NB4 (cell line): ENCODE measurements at places on chromosomes 1 and 21.

GRCh38 chr1:220775240-220775853 is 11.4 kb upstream of the MTARC1 start:
- DNase-seq = peak; percentile 51

GRCh38 chr21:34881421-34881820 is 167.7 kb downstream of the RUNX1 start:
- no peak for DNase-seq

DNA sequence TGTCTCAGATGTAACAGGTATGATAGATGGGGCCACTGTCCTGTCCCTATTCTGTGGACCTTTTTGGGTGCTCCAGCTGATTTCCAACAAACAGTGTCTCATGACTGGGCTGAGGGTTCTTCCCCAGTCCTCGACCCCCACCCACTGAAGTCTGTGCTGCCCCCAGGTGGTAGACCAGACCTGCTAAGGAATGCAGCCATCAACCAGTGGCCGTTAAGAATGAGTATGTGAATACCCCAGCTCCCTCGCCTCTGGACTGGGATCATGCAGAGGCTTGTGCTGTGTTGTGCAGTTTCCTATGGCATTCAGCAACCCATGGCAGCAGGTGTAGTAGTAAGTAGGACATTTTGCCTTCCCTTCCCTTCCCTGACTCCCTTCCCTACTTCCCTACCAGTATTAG is 183.1 kb upstream of the KAZN start:
- peak; percentile 8 for DNase-seq

DNA sequence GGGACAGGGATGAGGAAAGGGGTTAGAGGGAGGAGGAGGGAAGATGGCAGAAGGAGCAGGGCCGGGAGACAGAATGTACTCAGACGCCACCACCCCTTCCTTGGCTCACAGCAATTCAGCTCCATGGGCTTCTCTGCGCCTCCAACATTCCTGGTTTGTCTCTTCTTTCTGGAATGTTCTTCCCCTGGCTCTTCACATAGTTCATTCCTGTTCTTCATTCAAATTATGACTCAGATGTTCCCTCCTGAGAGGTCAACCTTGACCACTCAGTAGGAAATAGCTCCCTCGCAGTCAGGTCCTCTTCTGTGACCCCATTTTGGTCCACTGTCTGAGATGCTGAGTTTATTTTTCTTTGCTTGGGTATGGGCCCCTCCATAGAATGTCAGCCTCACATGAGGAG is 203.2 kb downstream of the C1orf94 start:
- DNase-seq = no peak

DNA sequence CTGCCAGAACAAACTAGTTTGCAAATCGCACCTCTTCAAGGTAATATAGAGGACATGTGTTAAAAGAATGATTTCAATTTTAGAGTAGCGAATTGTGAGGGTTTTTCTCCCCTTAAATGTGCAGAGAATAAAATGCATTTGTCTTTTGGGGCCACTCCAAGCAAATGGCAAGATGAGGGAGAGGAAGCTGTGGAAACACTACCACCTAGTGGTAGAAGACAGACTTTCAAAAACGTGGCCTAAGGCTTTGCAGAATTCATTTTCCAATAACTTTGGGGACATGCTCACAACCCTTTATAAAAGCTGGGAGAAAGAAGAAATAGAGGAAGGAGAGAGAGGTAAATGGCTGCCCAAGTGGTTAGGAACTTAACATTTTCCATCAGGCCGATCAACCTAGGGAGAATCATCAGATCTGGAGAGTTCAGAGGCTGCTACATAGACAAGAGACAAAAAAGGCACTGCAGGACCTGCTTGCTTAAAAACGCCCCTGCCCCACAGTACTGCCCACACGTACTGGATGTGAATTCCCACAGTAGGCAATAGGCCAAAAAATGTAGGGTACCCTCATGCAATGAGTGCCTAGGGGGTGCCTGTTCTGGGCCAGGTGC is 15.7 kb upstream of the RCAN1 start:
- DNase-seq = peak; percentile 63

GRCh38 chr1:95957748-95958147 is 723.7 kb downstream of the RWDD3 start:
- DNase-seq = no peak

DNA sequence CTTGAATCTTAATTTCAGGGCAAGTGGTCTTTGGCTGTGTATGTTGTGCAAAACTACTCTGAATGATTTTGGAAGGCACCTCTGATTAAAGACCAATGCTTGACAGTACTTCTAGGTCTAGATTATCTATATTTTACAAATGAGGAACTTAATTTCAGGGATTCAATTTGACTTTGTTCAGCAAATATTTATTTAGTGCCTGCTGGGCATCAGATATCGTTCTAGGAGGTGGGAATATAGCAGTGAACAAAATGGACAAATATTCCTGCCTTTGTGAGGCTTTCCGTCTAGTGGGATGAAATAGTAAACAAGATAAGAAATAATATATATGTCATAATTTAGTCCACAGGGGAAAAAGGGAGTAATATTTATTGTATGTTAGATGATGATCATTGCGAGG is 4.7 kb downstream of the ZNF326 start:
- no peak for DNase-seq

DNA sequence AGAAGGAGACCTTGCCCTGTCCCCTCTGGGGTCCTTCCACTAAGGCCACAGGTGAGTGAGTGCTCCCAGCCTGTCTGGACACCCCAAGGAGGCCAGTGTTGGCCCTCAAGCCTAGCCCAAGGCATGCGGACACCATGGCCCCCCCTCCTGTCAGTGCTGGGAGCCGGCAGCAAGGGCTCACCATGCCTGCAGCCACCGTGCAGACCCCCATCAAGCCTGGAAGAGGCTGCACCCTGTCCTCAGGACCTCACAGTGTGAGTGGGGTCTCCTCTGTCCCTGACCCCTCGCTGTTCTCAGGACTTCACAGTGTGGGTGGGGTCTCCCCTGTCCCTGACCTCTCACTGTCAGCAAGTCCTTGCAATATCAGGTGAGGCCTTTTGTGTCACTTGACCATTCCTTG is 33.2 kb upstream of the PRSS38 start:
- no peak for DNase-seq

- DNase-seq = no peak
Observed at GRCh38 chr1:245388687-245389086, 233.9 kb downstream of the KIF26B start.

DNA sequence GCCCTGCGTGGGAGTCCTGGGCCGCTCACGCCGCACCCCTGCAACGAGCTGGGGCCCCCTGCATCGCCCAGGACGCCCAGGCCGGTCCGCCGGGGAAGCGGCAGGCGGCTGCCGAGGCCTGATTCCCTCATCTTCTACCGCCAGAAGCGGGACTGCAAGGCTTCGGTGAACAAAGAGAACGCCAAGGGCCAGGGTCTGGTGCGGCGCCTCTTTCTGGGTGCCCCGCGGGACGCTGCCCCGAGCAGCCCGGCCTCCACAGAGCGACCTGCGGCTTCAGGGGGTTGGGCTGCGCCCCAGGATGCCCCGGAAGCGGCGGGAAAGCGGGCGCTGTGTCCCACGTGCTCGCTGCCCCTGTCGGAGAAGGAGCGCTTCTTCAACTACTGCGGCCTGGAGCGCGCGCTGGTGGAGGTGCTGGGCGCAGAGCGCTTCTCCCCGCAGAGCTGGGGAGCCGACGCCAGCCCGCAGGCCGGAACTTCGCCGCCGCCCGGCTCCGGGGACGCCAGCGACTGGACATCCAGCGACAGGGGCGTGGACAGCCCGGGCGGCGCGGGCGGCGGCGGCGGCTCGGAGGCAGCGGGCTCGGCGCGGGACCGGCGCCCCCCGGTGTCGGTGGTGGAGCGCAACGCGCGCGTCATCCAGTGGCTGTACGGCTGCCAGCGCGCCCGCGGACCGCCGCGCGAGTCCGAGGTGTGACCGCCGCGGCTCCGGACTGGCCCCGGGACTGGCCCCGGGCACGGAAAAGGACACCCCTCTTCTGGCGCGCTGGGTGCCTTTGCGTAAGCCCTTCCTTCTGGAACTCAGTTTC is 2.7 kb downstream of the FAM110D start:
- DNase-seq = peak; percentile 74

DNA sequence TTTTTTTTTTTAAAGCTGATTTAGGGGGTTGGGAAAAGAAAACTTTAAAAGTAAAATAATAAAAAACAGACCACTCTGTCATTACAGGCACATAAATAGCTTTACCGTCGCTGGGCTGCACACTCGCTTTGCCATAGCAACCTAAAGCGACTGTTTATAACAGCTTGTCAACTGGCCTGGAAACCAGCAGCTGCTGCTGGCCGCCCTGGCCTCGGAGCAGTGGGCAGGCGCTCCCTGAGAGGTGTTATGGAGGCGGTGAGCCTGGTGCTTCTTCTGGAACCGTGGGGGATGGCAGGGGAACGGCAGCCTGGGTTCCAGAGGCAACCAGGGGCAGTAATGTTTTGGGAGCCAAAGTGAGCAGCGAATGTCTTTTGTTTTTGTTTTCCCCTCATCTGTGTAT is 45.7 kb downstream of the ATP2B4 start:
- DNase-seq = no peak

DNA sequence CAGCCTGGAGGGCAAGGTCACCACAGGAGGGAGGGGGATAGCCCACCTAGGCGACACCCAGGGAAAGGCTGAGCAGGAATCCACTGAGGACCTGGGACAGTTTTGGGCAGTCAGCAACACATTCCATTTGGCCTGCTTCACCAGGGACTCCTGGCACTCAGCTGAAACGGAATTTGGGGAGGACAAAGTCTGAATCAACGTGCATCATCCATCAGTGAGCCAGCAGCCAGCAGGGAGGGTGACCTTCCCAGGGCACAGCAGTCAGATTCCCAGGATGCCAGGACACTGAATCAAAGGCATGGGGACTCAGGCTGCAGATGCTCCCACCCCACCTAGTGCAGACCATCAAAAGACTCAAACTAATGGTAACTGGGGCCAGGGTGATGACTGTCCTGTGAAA is 4.6 kb downstream of the SH3BP5L start:
- no peak for DNase-seq

DNA sequence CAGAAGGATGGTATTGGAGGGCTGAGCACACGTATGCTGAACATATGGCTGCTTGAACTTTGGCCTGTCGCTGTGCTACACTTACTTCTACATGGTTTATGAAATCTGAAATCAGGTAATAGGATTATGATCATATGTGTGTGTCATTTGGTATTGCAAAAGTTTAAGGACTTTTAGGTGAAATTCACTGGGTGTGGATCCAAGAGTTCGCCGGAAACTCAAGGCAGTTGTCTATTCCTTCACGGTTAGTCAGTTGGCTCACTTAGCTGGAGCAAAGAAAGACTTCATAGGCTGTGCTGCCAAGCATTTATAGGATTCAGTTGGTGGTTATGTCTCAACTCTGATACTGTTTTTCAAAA is 927 bp downstream of the UAP1 start:
- peak; percentile 62 for DNase-seq

- no peak for DNase-seq
Observed at GRCh38 chr1:116115476-116116439, 4.6 kb downstream of the MAB21L3 start.

DNA sequence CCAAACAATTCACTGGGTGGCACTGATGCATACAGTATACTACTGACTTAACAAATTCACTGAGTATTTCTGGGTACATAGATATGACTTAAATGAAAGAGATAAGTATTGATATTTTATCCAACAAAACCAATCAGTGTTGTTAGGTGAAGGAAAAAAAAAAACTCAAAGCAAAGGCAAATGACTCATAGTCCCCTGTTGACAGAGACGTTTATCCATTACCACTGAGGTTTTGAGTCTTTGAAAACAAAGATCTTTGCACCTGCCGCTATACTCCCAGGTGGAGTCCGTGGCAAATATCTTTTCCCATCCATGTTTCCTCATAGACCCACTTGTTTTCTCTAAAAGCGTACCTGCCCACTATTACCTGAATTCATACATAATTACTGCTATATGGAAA is 18.4 kb downstream of the DYNLT5 start:
- no peak for DNase-seq

GRCh38 chr1:187721216-187721615 is 892.5 kb downstream of the PLA2G4A start:
- DNase-seq = no peak

GRCh38 chr21:36994501-36995158 is 11.9 kb upstream of the RIPPLY3 start:
- DNase-seq = no peak

DNA sequence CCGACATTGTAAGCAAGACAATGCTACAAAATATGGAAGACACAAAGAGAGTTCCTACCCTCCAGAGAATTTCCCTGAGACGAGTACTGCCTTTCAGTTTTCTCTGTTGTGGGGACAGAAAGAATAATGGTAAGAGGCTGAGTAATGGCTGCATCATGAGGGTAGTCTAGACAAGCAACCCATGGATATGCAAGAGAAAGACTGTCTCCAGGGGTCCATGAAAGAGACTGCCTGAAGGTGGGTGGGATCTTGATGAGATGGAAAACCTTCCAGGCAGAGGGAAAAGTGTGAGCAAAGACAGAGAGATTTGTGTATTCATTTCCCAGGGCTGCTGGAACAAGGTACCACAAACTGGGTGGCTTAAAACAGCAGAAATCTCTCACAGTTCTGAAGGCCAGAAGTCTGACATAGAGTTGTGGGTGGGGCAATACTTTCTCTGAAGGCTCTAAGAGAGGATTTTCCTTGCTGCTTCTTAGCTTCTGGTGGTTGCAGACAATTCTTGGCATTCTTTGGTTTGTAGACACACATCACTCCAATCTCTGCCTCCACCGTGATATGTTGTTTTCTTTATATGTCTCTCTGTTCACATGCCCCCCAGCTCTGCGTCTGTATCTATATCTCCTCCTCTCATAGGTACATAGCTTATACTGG is 41.4 kb downstream of the ANP32E start:
- DNase-seq = no peak

GRCh38 chr1:95409901-95410300 is 175.9 kb downstream of the RWDD3 start:
- DNase-seq = no peak

- peak; percentile 4 for DNase-seq
Observed at GRCh38 chr1:114353262-114353661, 157.7 kb downstream of the TRIM33 start.

DNA sequence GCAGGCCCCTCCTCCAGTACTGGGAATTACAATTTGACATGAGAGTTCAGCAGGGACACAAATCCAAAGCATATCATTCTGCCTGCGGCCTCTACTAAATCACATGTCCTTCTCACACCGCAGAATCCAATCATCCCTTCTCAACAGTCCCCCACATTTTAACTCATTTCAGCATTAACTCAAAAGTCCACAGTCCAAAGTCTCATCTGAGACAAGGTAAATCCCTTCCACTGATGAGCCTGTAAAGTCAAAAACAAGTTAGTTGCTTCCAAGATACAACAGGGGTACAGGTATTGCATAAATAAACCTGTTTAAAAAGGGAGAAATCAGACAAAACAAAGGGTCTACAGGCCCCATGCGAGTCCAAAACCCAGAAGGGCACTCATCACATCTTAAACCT is 64.0 kb downstream of the EBNA1BP2 start:
- no peak for DNase-seq

DNA sequence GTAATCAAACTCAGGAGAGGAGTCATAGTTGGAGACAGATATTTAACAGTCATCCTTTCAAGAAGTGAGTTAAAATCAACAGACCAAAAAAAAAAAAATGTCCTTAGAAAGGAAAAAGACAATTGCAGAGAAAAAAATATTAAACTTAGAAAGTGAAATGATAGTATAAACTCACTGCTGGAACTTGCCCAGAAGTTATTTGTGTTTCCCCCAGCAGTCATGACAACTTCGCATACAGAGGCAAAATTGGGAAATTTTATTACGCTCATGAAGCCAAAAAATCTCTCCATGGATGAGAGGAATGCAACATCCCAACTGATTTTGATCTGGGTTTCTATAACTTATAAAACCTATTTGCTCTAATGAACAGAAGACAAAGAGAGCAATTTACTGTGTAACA is 198.2 kb downstream of the LRRC7 start:
- DNase-seq = no peak
